Fibroblast of lung (primary cell): ENCODE measurements at places on chromosomes 5 and 9. TPM values are rescaled to one million over a fixed set of nuclear protein-coding genes. Genes with fewer than 3 reads are reported as not detected.
A peak's percentile ranks its signal among the peaks of the same experiment; 100 is the strongest.

SOX30 gene
- under 0.01 TPM in 1 of 2 replicates, not detected in the other for total RNA-seq

DNA sequence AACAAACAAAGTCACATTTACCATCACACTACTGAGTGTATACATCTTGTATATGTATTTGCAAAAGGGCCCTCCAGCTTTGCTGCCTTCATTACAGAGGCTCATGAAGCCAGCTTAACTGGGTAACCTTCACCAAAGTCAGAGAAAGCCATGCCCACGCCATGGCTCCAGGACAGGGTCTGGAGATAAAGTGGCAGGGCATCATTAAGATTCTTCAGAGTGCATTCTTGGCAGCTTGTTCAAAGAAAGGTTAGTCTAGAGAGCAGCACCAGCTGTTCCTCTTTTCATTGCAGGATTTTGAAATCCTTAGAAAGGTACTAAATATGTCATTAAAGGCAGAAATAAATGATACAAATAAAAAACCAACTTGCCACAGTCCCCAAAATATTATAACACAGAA is 333.2 kb downstream of the NDUFS4 start:
- DNase-seq = no peak

DNA sequence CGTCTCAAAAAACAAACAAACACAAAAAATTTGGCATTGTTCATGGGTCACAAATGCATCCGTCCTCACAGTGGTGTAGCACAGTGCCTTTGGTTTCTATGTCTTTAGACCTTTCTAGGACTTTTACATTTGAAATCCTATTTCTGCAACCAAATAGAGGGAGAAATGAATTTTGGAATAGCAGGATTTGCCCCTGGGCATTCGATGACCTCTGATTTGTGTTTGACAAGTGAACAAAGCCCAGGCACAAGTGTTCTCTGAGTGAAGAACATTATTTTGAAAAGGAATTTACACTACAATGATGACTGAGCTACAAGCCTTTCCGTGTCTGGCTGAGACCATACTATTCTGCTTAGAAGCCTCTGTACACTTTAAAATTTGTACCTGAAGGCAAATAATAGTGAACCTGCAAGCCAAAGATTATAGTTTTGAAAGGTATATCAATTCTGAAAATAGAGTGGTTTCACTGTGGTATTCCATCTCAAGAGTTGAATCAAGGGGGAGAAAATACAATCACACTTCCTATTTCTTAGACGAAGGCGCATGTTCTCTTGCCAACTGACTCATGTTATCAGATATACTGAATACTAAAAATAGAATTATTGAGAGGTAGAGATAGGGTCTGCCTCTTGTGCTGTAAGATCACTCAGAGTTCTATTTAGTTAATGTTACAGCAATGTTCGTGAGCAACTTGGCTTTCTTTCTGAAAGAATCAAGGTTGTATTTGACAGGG is 297.6 kb downstream of the KDM4C start:
- DNase-seq = peak; percentile 39

DNA sequence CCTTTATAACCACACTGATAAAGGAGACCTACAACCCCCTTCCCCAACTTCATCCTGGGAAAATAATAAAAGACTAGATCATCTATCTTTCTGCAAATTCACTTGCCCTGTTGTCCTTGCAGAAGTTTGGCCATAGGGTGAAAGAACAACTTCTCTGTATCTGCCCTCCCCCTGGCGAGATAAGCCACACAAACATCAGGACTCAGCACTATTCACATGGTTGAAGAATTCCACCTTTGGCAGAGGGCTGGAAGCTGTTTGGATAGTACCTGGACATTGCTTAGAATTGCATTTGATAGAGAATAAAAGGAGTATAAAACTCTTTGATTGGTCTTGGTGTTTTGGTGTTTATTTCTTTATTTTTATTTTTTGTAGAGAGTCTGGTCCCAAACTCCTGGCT is 16.9 kb downstream of the FAM151B start:
- no peak for DNase-seq

- DNase-seq = no peak
Measured at GRCh38 chr9:111320631-111321030, 9.4 kb downstream of the OR2K2 start.

DNA sequence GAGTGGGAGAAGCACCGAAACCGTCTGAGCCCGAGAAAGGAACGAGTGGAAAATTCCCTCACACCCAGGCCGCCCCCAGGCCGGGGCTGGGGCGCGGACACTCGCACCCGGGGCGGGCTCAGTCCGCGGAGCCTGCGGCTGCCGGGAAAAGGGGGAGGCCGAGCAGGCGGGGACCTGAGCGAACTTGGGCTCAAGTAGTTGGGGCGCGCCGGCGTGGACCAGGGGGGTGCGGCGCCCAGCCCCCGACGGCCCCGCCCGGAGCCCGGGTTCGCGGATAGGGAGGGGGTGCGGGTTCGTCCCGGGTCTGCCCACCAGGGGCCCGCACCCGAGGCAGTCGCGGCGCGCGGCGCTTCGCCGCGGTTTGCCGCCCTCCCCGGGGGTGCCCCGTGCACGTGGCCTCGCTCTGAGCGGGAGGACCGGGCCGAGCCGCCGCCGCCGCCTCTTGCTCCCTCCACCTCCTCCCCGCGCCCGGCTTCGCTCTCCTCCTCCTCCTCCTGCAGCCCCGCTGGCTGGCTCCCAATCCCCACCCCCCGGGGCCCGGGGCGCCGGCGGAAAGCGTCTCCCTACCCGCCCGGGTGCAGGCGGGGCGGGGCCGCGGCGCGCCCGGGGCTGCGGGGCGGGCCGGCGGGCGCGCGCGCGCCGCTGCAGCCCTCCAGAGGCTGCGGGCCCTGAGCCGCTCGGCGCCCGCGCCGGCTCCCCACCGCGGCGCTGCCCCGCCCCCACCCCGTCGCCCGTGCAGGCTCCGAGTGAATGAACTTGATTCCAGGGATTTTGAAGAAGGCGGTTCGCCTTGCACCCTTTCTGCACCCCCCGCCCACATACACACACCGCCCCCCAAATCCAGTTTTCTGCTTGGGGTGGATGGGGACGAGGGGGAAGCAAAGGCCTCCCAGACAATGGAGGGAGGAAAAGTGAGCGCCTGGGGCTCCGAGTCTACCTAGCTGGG is 1.3 kb upstream of the NFIB start:
- DNase-seq = peak; percentile 90

- peak; percentile 79 for DNase-seq
Measured at GRCh38 chr5:147935032-147935431, 28.7 kb upstream of the C5orf46 start.

DNA sequence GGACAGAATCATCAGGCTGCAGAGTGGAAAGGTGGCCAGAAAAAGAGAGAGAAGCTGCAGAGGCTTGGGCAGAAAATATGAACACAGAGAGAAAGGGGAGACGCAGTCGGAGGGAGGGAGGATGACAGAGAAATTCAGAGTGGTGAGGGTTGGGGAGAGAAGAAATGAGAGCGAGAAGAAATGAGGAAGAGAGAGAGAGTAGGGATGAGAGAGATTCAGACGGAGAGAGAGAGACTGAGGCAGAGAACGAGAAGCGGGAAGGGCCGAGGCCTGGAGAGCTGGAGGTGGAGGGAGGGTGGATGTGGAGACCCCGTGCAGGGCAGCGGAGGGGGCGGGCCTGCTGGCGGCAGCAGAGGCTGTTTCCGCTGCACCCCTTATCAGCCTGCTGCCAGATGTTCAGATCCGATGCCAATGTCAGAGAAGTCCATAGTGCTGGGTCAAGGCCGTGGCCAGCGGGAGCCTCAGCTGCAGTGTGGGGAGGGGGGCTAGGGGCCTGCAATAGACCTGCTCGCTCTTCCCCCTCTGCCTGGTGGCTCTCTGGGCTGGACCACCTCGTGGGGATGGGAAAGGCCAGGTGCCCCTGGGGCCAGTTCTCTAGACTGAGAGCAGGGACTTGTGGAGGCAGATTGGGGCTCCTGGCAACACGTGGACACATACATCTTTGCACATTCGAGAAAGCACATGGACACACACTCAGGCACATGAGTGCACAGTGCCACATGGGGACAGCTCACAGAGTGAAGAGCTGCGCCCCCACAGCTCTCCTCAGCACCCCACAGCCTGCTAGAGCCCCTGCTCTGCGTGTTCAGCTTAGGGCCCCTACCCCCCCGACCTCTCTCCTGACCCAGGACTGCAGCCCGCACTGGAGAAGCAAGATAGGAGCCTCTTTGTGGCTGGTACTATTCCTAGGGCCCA is 4.9 kb upstream of the NR5A1 start:
- DNase-seq = no peak

DNA sequence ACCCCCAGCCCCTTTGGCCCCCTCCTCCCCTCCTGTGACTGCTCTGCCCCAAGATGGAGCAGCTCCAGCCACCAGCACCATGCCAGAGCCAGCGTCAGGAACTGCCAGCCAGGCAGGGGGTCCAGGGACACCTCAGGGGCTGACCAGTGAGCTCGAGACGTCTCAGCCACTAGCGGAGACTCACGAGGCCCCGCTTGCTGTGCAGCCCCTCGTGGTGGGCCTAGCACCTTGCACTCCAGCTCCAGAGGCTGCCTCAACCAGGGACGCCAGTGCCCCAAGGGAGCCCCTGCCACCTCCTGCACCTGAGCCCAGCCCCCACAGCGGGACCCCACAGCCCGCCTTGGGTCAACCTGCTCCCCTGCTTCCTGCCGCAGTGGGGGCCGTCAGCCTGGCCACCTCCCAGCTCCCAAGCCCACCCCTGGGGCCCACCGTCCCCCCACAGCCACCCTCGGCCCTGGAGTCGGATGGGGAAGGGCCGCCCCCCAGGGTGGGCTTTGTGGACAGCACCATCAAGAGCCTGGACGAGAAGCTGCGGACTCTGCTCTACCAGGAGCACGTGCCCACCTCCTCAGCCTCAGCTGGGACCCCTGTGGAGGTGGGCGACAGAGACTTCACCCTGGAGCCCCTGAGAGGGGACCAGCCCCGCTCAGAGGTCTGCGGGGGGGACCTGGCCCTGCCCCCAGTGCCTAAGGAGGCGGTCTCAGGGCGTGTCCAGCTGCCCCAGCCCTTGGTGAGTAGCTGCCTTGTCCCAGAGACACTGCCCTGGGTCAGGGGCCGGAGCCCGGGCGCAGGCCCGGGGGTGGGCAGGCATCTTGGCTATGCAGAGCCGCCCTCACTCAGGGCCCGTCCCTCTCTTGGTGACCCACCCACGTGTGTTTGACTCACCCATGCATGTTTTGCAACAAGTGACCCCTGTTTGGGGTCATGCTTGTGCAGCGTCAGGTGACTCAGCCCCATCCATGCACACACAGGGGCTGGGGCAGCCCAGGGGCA is 105.2 kb downstream of the WNK2 start:
- peak; percentile 50 for DNase-seq

- no peak for DNase-seq
Measured at GRCh38 chr5:107449369-107449768, 221.4 kb downstream of the EFNA5 start.
